ENCODE measurements at places on chromosomes 12 and 14.

DNA sequence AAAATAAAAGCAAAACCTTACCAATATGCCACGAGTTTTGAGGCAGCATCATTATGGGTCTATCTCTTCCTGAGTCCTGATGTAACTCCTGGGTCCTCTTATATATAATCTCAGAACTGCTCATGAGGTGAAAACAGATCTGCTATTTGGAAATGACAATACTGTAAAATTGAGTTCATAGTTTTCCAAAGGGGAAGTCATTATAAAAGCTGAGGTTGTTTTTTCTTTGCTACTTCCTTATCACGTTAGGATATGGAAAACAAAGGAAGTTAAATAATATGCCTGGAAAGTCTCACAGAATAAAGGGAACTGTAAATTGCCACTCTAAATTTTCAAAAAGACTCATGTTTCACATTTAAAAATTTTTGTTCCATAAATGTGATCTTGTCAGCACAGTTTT lies at the start of gene CD163L1:
TSS of gene CD163L1 (minus strand) at position 78 of the 400 bp plus-strand sequence. CDS start at position 52, 26 bp downstream.
- DNase-seq: peak; percentile 43

DNA sequence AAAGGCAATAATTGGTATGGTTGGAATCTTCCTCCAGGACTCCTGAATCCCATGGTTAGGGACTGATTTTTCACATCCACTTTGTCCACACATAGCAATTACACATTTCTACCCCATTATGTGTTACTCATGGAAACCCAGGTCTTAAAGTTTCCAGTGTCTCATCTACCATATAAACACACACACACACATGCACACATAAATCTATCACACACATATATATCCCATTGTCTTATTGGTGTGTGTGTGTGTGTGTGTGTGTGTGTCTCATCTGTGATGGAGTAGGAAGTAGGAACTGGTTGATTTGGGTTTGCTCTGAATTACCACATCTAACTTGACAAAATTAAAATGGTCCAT lies 525.4 kb downstream of the FUT8 start:
- no peak for DNase-seq

DNA sequence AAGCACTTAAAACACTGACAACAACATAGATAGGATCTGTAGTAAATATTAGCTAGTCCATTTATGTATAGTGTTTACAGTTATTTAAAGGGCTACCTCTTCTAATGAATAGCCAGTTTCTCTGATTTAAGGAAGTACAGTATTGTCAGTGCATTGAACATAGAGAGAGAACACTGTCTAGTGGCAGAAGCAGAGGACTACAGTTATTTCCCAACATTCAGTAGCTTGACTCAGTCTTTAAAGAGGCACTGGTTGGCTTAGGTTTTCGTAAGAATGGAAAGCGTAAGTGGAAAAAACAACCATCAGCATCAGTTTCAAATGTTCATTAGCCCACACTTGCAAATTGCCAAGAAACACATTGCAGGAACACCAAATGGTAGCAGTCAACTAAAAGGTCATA lies 125.0 kb upstream of the HMGA2 start:
- DNase-seq: peak; percentile 66

DNA sequence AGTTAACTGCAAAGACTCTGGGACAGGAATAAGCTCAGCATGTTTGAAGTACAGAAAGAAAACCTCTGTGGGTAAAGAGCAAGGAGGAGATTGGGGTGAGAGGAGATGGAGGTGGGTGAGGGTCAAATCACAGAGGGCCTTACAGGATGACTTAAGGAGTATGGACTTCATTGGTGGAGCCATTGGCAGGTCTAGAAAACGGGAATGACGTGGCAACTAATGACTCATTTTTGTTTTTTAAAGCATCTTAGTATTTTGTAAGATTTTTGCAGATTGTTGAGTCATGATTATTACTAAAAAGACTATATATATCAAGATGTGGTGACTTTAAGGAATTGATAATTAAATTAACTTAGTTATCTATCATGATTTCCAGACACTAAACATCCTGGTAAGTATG lies 18.5 kb downstream of the UTP20 start:
- DNase-seq: no peak

GRCh38 chr12:47785887-47786661 lies 13.0 kb downstream of the SLC48A1 start:
- no peak for DNase-seq

- no peak for DNase-seq
Observed at GRCh38 chr12:94648578-94648977, 1.8 kb downstream of the TMCC3 start.

DNA sequence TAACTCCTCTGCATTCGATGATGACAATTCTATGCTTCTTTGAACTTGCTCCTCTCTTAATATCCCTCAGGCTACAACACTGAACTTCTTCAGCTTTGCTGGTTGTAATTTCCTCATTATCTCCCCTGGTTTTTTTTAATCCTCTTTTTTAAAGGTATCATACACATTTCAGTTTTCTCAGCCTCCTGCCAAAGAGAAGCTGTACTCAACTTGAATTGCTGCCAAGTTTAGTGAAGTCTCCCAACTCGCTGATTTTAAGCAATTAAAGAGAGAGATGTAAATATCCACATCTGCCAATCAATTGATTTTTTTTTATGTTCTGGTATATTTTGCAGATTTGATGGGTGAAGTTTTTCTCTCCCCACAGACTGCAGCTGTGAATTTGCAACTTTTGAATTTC lies 817.8 kb downstream of the GALC start:
- DNase-seq: no peak

- no peak for DNase-seq
Observed at GRCh38 chr14:57174466-57174865, 94.2 kb downstream of the EXOC5 start.

- DNase-seq: no peak
Observed at GRCh38 chr14:55327179-55327578, 56.0 kb downstream of the FBXO34 start.

- no peak for DNase-seq
Observed at GRCh38 chr12:121009741-121010140, 6.5 kb downstream of the C12orf43 start.

GRCh38 chr12:96196781-96197180 lies 2.6 kb downstream of the ELK3 start:
- DNase-seq: no peak

DNA sequence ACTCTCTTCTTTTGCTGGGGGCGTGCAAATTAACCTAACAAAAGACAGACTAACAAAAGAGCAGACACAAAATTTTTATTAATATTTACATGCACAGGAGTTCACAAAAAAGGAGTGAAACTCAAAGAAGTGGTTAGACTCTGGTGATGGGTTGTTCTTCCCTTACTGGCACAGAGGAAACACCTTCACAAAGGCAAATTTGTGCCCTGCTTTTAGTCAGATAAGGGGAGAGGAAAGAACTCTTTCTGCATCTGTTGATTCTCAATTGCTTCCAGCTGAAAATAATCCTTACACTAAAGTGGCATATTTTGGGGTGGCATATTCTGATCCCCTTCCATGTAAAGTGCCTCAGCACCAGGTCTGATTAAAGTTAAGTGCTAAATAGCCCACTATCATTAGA lies 190.2 kb upstream of the AMIGO2 start:
- DNase-seq: no peak
